Body of pancreas (tissue), 4 donors: ENCODE measurements at places on chromosomes 6 and 20. TPM values are rescaled to one million over a fixed set of nuclear protein-coding genes. Genes with fewer than 3 reads are reported as not detected.

DNA sequence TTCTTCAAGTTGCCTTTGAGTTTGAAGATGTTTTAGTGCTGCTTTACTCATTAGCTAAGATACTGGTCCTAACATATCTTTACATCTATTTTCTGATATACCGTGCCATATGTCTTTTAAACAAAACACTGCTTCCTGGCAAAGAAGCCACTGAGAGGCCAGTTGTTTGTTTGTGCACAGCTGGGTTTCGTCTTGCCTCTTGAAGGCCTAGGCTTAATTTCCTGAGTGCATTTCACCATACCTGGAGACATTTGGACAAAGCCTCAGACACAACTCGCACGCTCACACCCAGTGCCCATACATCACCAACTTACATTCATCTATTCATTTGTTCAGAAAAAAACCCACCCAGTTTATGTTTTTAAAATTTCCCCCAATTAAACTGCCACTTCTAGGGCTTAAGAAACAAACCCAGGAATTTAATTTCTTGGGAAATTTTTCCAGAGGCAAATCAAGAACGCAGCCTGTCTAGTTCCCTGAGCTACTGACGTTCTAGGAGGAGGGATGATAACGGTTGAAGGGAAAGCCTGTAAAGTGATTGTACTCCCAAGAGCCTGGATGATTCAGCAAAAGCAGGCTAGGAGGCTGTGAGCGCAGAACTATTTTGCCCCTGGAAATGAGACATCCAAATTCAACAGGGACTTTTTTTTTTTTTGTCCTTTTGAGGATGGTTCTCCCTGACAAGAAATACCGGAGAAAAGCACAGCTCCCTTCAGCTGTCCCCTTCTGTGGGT, 77.7 kb downstream of the OLIG3 start:
- H3K36me3 ChIP-seq = no peaks in the 10 kb centered on the region
- DNase-seq = no peak
- peaks cover 5% of the 10 kb centered on the region for H3K4me1 ChIP-seq

DNA sequence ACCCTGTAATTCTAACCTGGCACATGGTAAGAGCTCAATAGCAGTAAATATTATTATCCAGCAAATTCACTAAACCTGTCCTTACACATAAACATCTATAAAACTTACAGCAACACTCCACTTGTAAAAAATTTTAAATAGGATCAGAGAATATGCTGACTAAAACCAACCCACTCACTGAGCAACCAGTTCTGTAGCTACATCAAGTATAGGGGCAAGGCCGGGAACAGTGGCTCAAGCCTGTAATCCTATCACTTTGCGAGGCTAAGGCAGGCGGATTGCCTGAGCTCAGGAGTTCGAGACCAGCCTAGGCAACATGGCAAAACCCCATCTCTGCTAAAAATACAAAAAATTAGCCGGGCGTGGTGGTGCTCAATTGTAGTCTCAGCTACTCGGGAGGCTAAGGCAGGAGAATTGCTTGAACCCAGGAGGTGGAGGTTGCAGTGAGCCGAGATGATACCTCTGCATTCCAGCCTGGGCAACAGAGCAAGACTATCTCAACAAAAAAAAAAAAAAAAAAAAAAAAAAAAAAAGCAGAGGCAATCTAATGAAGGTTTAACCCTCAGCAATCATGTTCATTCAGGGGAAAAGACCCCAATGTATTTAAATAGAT, 6.8 kb downstream of the STAU1 start:
- H3K27ac ChIP-seq = no peak overlapping the region
- H3K4me1 ChIP-seq = peaks cover 72% of the 10 kb centered on the region
- no peaks in the 10 kb centered on the region for H3K27me3 ChIP-seq

GRCh38 chr6:83019741-83020140, 45.9 kb downstream of the UBE3D start:
- no peak overlapping the region for H3K4me3 ChIP-seq
- no peak for DNase-seq
- H3K36me3 ChIP-seq = no peaks in the 10 kb centered on the region
- H3K4me1 ChIP-seq = peaks cover 6% of the 10 kb centered on the region

DNA sequence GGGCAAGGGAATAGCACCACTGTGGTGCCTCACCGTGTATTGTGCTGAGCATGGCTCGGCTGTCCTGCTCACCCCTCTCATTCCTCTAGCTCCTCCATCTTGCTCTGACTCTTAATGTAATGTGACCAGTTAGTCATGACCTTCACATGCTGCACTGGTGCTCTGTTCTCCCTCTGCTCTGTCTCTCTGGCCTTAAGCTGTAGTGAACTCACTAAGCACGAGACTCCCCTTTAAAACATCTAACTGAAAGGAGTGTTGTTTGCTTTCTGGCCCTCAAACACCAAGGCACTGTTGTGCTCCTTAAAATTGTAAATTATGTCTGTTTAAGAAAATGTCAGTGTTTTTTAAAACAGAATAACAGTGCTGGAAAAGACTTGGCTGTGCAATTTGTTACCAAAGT, 140.4 kb downstream of the HDGFL1 start:
- no peak overlapping the region for H3K27ac ChIP-seq
- no peaks in the 10 kb centered on the region for H3K36me3 ChIP-seq
- no peak overlapping the region for H3K4me3 ChIP-seq
- H3K27me3 ChIP-seq = no peaks in the 10 kb centered on the region

DNA sequence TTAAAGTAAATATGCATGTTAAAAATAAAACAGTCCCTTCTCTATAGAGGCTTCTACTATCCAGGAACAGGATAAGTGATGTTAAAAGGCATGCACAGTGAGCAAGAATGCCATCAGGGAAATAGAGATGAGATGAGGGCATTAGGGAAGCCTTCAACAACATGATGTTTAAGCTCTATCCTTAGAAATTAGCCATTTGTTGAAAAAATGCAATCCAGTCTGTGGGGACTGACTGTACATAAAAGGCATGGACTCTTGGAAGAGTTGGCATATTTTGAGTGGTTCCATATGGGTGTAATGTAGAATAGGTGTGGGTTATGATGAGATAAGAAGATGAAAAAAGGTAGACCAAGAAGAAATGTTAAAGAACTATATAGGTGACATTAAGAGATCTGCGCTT, 5.8 kb downstream of the KIAA0319 start:
- H3K4me3 ChIP-seq = no peak overlapping the region
- H3K27ac ChIP-seq = no peak overlapping the region
- no peak for DNase-seq
- H3K36me3 ChIP-seq = no peaks in the 10 kb centered on the region

GRCh38 chr6:56510984-56511531, 131.6 kb downstream of the DST start:
- H3K27me3 ChIP-seq = no peaks in the 10 kb centered on the region
- H3K27ac ChIP-seq = peak overlapping the region; percentile 55
- DNase-seq = peak; percentile 76
- no peak overlapping the region for H3K4me3 ChIP-seq
- H3K4me1 ChIP-seq = peaks cover 30% of the 10 kb centered on the region
- H3K36me3 ChIP-seq = no peaks in the 10 kb centered on the region

DNA sequence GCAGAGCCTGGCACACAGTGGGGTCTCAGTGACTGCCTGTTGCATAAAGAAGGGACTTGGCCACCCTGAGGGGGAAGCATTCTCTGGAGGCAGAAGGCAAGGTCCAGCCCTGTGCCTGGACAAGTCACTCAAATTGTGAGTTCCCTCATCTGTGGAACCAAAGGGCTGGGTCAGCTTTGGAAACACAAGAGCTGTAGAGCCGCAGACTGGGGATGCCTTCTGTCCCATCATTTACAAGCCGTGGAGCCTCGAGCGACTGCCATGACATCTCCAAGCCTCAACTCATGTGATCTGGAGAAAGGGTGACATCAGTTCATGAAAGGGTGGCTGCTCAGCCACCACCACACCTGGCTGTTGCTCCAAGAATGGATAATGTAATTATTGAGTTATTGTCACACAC, 20.4 kb upstream of the SIRPD start:
- H3K4me1 ChIP-seq = no peaks in the 10 kb centered on the region
- no peaks in the 10 kb centered on the region for H3K27me3 ChIP-seq
- no peaks in the 10 kb centered on the region for H3K36me3 ChIP-seq
- H3K27ac ChIP-seq = no peak overlapping the region

The STMND1 gene
- 0.26 TPM for total RNA-seq

The METTL24 gene
- total RNA-seq = 4.0 TPM

The PAQR8 gene
- total RNA-seq = 4.9 TPM

The MYL9 gene
- total RNA-seq = 16.9 TPM

The BPIFB4 gene
- total RNA-seq = not detected

The LGSN gene
- 0.26 TPM for total RNA-seq

The JARID2 gene
- 4.6 TPM for total RNA-seq
